ENCODE measurements at places on chromosomes 11 and 22.

DNA sequence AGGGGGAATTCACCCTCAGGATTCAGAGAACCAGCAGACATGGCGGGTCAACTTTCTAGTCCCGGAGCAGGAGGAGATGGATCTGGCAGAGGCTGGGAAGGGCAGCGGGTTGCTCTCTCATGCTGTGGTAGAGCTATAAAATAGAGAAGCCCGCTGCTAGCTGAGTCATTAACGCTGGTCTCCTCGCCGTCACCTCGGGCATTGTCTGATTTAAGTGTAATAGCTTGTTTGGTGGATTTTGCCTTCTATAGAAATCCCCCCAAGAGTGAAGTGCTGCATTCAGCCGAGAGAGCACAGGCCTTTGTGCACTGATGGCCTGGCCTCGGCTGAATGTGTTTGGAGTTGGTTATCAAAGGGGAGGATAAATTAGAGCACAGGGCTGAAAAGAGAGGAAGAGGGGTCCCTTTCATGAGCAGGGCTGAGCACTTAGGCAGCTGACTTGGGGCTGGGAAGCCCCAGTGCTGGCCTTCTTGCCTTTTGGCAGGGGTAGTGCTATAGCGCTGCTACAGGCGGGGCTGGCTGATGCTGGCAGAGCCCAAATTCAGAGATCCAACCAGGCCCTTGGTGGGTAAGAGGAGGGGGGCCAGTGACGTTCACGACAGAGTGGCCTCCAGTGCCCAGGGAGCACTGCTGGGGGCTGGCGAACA, 161.1 kb upstream of the CADM1 start:
- DNase-seq: no peak

DNA sequence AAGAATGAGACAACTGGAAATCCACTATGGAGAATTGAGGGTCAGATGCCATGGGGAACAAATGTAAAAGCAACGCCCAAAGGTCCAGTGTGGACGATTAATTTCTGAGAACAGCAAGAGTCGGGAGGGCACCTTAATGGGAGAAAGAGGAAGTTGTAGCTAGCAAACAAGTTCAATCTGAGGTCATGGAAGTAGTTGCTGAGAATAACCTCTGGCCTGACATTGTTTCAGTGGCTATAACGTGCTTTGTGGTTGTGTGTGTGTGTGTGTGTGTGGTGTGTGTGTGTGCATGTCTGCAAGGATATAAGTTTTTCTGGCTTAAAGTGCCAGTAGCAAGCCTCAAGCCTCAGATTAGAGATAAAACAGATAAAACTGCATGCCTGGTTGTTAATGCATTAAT, 1630.1 kb upstream of the TENM4 start:
- DNase-seq: no peak

GRCh38 chr11:83292709-83293456, 6.7 kb upstream of the CCDC90B start:
- no peak for DNase-seq

- no peak for DNase-seq
These were observed 5.2 kb downstream of the PITPNM1 start for GRCh38 chr11:67499808-67500483.

GRCh38 chr11:110032957-110033570, 60.1 kb upstream of the ZC3H12C start:
- DNase-seq: no peak

DNA sequence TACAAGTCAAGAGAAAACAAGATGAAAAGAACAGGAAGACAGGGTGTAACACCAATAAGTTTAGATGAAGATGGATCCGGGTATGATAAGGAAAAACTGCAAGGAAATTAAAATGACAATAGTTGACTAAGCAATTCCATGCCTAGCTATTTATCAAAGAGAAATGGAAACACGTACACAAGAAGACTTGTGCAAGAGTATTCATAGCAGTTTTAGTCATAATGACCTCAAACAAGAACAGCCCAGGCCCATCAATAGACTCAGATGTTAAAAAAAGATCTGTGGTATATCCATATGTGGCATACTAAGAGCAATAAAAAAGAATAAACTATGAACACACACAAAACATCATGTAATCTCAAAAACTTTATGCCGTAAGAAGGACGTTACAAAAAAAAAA, 33.2 kb downstream of the SLC5A12 start:
- DNase-seq: no peak

DNA sequence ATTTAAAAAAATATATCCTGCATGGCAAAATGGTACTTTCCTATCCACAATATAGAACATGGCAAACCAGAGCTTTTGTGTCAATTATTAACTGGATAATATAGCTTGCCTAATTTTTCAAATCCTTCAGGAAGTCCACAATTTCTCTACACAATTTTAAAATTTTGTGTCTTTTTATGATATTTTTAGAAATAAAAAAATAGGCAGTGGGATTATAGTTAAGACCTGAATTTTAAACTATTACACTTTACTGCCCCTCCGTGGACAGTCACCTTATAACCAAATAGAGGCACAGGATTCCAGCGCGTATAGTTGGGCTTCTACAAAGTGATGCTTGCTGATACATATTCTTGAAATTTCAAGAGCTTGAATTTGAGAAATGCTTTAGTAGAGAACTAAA, 2.1 kb upstream of the DMC1 start:
- no peak for DNase-seq

DNA sequence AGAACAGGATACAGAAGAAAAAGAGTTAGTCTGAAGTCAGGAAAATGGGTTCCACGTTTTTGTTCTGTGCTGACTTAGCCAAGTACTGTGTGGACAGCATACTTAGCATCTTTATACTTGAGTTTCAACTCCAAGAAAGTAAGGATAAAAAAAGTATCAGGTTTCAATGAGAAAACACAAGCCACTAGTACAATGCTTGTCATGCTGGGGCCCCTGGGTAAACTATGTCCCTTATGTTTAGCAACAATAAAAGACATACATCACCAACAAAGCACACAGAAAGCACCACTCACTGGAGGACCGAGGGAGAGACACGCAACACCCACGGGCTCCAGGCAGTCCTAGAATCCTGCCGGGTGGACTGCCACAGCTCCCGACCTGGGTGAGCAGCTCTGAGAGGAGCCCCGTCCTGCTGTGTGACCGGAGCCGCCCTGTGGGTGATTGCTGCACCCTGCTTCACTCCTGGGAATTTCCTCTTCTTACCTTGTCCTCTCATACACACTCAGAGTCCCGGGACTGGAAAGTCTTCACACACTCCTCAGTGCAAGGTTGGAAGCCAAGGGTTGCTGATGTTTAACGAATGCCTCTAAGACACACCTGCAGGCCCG, 890.5 kb downstream of the BRD1 start:
- DNase-seq: no peak

- DNase-seq: no peak
These were observed 42.4 kb downstream of the ADAMTS15 start for GRCh38 chr11:130490682-130491449.

DNA sequence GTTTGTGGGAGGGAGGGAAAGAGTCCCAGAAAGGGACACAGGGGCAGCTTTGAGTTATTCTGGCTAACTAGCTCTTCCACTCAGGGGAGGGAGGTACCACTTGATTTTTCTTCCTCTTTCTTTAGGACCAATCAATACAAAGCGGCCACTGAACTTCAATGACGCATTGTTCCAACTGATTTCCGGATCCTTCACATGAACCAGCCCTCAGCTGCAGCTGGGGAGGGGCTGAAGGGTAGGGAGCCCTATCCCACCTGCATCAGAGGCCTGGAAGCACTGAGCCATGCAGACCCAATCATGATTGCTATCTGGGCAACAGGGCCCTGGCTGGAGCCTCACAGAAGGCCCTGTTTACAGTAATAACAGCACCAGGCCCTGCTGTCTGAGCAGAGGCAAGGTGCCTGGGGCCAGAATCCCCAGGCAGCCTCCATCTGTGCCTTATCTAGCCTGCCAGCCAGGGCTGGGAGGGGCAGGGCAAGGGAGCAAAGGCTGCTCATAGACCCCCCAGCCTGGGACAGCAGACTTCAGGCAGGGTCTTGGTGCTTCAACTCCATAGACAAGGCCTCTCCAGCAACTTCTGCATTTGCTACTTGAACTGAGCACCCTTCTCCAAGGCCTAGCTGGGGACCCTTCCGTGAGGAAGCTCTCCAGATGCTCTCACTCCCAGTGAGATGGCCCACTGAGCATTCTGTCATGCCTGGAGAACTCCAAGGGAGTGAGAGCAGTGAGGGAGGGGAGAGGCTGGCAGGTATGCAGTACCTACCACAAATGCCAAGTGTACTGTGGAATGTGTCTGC, 22.5 kb downstream of the CLPB start:
- DNase-seq: no peak

DNA sequence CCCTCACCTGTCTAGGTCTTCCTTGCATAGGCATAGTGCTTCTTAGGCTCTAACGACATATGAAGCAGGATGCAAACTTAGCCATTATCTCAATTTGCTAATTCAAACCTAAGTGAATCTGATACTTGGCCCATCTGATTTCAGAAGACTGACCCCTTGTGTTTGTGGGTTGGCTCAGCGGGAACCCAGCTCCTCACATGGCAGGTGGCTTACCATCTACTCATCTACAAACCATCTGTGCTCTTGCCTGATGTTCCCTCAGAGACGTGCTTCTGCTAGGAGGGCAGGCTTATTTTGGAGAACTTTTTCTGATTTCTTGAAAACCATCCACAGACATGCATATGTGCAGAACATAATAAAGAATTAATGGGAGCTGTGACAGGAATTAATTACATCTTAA, 15.2 kb downstream of the ELMOD1 start:
- no peak for DNase-seq

DNA sequence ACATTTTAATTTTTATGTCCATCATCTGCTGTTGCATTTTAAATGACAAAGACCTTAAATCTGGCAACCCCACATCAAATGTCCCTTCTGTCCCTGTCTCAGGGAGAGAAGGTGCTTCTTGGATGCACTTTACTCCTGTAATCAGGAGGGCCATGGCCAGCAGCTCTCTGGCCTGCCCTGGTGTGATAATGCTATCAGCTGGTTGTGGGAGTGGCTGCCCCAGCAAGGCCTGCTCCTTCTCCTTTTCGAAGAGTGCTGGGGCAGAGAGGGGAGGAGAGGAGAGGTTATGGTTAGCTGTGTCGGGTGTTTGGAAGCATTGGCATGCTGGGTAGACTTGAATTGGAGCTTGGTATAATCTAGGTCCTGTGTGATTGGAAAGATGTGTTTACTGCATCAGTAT, 12.8 kb downstream of the TNRC6B start:
- DNase-seq: no peak

GRCh38 chr11:6360183-6360582, 30.1 kb upstream of the SMPD1 start:
- DNase-seq: no peak
